Upper lobe of right lung (tissue), 1 donor: ENCODE measurements at places on chromosomes 2 and 18. TPM values are rescaled to one million over a fixed set of nuclear protein-coding genes. Genes with fewer than 3 reads are reported as not detected.
A peak's percentile ranks its signal among the peaks of the same experiment; 100 is the strongest.

- DNase-seq: no peak
Observed at GRCh38 chr2:1227274-1227900, 185.9 kb upstream of the TPO start.

- peak; percentile 64 for DNase-seq
Observed at GRCh38 chr2:20578895-20579825, 71.7 kb downstream of the HS1BP3 start.

DNA sequence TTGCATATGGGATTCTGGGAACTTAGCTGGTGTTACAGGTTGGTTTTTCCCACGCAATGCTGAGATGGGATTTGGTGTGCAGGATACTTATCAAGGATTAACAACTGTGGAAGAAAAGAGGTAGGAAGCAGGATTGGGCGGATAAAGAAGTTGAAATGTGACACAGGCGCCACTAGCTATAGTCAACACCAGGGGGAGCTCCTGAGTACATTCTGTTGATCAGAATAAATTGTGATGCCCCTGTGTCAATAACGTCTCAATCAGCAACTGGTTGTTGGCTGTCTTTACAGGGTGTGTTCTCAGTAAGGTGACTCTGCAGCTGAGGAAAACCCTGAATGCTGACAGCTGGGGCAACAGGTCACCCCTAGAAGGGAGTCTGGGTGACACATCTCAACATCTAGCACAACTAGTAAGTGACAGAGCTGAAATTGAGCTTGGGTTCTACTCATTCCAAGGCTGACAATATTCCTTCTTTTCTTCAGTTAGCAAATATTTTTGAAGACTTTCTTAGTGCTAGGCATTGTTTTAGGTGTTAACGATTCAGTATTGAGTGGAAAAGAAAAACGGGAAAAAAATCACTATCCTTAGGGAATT, 143.0 kb downstream of the ARL6IP6 start:
- DNase-seq: no peak

- no peak for DNase-seq
Observed at GRCh38 chr2:202022755-202023154, 10.9 kb upstream of the FZD7 start.

DNA sequence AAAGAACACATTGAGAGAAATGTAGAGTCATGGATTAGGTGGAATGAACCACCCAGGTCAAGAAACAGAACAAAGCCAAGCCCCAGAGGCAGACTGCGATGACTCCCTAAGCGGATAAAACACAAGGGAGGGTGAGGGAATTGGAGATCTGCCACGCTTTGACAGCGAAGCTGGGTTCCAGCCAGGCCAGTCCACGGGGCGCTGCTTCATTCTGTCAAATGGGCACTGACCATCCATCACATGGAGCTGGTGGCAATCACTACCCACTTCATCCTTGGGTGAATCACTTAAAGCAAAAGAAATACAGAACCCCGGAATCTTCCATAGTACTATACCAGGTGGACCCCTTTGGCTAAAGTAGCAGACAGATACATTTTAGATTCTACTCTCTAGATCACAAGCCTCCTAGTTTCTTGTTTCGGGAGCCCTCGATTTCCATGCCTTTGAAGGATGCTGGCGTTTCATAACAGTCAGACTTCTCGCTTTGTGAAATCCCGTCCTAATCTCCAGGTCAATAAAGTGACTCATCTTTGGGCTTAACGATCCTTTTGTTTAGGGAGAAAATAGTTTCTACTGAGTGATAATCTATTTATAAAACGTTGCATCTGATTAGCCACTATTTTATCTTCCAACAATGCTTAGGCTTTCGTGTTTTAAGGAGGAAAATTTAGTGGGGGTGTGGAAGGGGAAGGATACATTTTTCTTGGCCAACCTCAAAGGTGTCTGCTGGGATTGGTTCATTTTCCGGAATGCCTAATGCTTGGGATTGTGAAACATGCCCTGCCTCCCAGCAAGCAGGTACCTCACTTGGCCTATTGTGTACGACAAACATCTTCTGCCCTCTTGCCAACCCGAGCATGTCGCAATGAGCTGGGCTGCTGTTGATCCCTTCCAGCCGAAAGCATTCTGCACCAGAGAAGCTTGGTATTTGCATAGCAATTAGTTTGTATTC, 44.1 kb upstream of the HDAC4 start:
- peak; percentile 84 for DNase-seq

- no peak for DNase-seq
Observed at GRCh38 chr2:105112345-105112744, 74.5 kb downstream of the MRPS9 start.

Gene SOCS6
- 20.9 TPM for total RNA-seq
